Mesenchymal stem cell (in vitro differentiated cells and primary cell): ENCODE measurements at places on chromosomes 7 and 10.

- H3K27ac ChIP-seq = no peak overlapping the region
- H3K27me3 ChIP-seq = no peaks in the 10 kb centered on the region
- no peaks in the 10 kb centered on the region for H3K36me3 ChIP-seq
Measured at GRCh38 chr7:100539436-100540006, 518 bp downstream of the AGFG2 start.

DNA sequence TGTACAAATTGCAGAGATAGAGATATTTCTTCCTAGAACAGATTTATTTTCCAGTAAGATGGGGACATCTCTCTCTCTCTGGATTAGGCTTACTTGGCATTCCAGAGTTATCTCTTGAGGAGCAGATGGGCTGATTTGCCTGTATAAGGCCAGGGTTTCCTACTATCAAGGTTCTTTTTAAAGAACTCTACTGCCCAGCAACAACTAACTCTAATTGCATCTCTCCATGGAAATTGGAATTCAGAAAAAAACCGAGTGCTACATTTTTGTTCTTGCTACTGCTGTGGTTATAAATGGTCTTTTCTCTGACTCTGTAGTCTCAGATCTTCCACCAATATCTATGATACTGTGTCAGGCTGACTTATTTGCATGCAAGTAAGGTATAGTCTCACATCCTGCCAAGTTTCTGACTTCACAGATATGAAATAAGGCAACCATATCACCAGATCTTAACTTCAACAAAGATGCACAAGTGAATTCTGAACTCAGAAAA, 161.1 kb downstream of the CRPPA start:
- H3K4me1 ChIP-seq = no peaks in the 10 kb centered on the region
- no peaks in the 10 kb centered on the region for H3K27me3 ChIP-seq
- no peaks in the 10 kb centered on the region for H3K36me3 ChIP-seq
- no peak overlapping the region for H3K27ac ChIP-seq

DNA sequence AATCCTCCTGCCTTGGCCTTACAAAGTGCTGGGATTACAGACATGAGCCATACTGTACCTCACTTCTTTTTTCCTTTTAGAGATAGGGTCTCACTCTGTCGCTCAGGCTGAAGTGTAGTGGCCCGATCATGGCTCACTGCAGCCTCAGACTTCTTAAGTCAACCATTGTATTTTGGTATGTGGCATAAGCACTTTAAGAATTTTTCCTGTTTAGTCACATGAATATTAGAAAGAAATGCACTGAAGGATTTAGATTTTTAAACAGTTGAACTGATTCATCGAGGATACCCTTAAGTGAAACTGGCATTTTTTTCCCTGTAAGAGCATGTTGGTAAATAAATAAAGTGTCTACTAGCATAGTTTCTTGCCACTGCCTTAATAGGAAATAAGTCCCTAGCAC, 319.3 kb upstream of the CACNA2D1 start:
- no peak overlapping the region for H3K27ac ChIP-seq
- DNase-seq = peak; percentile 30
- H3K4me3 ChIP-seq = no peak overlapping the region
- H3K36me3 ChIP-seq = no peaks in the 10 kb centered on the region

DNA sequence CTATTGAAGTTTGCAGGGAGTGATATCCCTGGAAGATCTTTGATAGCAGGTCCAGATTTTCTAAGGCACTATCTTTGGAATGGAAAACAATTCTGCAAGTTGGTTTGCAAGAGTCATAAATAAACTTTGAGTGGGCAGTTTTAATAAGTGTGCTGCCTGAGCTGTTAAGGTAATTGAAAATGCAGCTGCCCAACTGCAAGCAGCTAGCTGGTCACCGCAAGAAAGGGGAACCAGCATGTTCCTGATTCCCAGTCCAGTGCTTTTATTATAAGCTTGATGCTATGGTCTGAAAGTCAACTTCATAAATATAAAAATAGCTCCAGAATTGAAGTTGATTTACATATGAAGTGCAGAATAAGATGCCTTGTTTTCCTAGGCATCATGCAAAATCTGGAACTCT, 308.4 kb downstream of the ZNF248 start:
- H3K27me3 ChIP-seq = no peaks in the 10 kb centered on the region
- no peaks in the 10 kb centered on the region for H3K4me1 ChIP-seq
- DNase-seq = no peak
- no peak overlapping the region for H3K27ac ChIP-seq
- H3K4me3 ChIP-seq = no peak overlapping the region

- no peak overlapping the region for H3K4me3 ChIP-seq
- DNase-seq = no peak
- H3K36me3 ChIP-seq = no peaks in the 10 kb centered on the region
- no peak overlapping the region for H3K27ac ChIP-seq
Measured at GRCh38 chr10:124575107-124576035, 113.7 kb downstream of the LHPP start.

- H3K4me3 ChIP-seq = no peak overlapping the region
- H3K27me3 ChIP-seq = no peaks in the 10 kb centered on the region
- H3K4me1 ChIP-seq = no peaks in the 10 kb centered on the region
- no peaks in the 10 kb centered on the region for H3K36me3 ChIP-seq
- H3K27ac ChIP-seq = no peak overlapping the region
- DNase-seq = peak; percentile 15
Measured at GRCh38 chr10:93165367-93165766, 91.7 kb downstream of the CYP26A1 start.

DNA sequence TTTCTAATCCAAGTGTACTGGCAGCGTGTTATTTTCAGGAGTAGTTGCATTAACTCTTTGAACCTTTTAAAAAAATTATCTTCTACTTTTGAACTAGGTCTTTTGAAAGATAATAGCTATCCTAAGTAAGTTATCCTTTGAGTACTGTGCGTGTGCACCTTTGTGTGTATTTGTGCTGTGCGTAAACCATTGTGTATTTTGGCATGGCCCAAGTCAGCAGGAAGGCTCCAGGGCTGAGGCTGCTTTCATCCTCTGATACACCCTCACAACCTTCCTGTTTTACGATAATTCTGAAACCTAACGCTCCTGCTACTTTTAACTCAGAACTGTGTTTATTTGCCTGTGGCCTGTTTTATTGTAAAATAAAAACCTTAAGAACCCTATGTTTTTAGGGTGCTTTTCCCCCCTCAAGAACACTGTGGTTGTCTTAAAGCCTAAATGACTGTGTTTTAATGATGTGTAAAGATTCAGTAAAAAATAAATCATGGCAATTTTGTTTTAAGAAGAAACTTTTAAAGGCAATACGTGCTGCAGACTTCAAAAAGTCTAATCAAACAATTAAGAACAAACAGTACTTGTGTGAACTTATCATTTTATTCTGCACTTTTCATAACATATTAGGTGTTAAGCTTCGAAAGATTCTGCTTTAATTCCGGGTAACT, 57.5 kb downstream of the HDAC9 start:
- peaks cover 1% of the 10 kb centered on the region for H3K4me1 ChIP-seq
- DNase-seq = no peak
- no peak overlapping the region for H3K27ac ChIP-seq
- no peaks in the 10 kb centered on the region for H3K27me3 ChIP-seq
- no peak overlapping the region for H3K4me3 ChIP-seq

DNA sequence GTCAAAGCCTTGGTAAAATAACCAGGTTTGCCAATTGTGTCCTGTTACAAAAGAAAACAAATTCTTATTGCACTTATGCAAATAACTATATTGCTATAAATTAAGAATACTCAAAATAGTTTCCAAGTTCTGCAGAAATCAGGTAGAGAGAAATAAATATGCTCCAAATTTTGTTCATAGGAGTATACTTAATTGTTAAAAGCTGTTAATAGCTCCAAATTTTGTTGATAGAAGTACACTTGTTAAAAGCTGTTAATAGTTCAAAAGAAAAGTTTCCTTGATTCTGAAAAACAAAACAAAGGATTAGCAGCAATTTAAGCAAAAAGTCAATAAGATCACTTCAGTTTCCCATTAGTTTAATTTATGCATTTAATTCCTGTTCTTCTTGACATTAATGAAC, 46.4 kb upstream of the ZNF138 start:
- no peak overlapping the region for H3K27ac ChIP-seq
- H3K4me3 ChIP-seq = no peak overlapping the region
- DNase-seq = no peak
- H3K27me3 ChIP-seq = no peaks in the 10 kb centered on the region
- no peaks in the 10 kb centered on the region for H3K4me1 ChIP-seq

DNA sequence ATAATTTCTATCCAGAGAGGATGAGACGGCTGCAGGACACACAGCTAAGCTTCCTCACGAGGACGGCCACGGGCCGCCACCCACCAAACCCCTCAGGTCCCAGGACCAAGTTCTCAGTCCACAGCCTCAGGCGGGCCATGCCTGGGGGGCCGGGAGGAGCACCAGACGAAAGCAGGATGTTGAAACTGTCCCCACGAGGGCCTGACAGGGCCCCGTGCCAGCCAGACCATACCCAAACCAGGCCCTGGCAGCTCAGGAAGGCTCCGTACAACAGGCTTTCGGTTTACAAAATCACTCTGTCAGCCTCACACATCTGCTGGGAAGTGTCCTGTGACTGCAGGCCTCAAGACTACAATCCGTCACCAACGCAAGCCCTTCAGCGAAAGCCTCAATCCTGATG, 14.5 kb downstream of the TUBGCP2 start:
- H3K27me3 ChIP-seq = no peaks in the 10 kb centered on the region
- DNase-seq = no peak
- H3K4me1 ChIP-seq = peaks cover 16% of the 10 kb centered on the region

- H3K27me3 ChIP-seq = no peaks in the 10 kb centered on the region
- no peak overlapping the region for H3K4me3 ChIP-seq
- peaks cover 2% of the 10 kb centered on the region for H3K36me3 ChIP-seq
- H3K27ac ChIP-seq = no peak overlapping the region
- peak; percentile 55 for DNase-seq
- H3K4me1 ChIP-seq = no peaks in the 10 kb centered on the region
Measured at GRCh38 chr10:110610308-110610774, 33.8 kb upstream of the RBM20 start.

DNA sequence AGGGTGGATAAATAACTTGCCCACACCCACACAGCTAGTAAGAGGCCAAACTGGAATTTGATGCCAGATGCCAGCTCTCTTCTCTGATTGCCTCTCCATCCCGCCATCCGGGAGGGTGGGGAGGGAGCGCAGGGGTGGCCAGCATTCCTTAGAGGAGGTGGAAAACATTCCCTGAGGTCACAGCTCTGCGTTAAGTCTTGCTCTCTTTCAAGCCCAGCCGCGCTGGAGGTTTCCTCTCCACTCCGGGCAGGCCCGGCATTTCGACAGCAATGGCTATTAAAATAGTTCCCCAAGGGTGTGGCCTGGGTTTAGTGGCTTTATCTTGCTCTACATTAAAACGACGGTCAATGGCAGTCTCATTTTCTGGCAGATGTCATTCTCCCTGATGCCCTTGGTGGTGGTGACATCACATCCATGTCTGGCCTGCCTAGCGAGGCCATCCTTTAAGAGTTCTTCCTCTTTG, 16.1 kb upstream of the C10orf71 start:
- H3K27ac ChIP-seq = no peak overlapping the region
- no peak for DNase-seq
- H3K36me3 ChIP-seq = no peaks in the 10 kb centered on the region
- no peaks in the 10 kb centered on the region for H3K4me1 ChIP-seq

- no peaks in the 10 kb centered on the region for H3K36me3 ChIP-seq
- no peak overlapping the region for H3K4me3 ChIP-seq
- peaks cover 3% of the 10 kb centered on the region for H3K4me1 ChIP-seq
- no peak overlapping the region for H3K27ac ChIP-seq
Measured at GRCh38 chr10:133196936-133197758, 32.9 kb upstream of the UTF1 start.

DNA sequence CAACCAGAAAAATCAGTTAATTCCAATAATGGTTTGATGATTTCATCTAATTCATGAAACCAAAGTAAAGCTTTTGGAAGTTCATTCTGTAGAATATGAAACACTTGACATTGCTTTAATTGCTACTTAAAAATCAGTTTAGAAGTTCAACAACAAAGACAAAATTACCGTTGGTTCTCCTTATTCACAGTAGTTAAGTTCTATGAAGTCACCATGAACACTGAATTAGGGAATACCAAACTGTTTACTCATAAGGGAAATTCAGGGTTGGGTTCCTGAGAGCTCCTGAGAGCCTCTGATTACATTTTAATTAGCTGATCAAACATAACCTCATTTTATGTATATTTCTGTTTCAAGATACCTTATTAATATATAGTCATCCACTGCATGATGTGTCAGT, 46.2 kb downstream of the ZNF438 start:
- DNase-seq = peak; percentile 62
- H3K27ac ChIP-seq = no peak overlapping the region
- H3K36me3 ChIP-seq = no peaks in the 10 kb centered on the region
- H3K4me1 ChIP-seq = no peaks in the 10 kb centered on the region

DNA sequence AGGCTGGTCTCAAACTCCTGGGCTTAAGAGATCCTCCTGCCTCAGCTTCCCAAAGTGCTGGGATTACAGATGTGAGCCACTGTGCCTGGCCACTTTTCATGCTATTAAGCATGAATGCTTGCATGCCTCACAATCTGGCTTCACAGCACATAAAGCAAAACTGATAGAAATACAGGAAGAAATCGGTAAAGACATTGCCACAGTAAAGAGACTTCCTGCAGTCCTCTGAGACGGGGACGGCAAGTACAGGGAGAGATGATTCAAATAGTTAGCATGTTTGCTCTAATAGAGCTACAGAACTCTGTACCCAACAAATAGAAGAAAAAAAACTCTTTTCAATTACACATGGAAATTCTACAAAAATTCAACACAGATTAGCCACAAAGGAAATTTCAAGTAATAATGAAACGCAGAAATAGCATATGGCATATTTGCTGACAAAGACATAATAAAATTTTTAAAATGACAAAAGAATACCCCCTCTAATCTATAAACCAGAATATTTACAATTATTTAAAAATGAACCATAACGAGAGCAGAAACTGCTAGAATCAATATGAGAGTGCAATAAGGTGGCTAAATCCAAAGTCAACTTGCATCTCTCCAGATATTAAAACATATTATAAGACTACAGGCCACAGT, 32.3 kb downstream of the CARD11 start:
- no peaks in the 10 kb centered on the region for H3K27me3 ChIP-seq
- no peaks in the 10 kb centered on the region for H3K4me1 ChIP-seq
- H3K4me3 ChIP-seq = no peak overlapping the region

DNA sequence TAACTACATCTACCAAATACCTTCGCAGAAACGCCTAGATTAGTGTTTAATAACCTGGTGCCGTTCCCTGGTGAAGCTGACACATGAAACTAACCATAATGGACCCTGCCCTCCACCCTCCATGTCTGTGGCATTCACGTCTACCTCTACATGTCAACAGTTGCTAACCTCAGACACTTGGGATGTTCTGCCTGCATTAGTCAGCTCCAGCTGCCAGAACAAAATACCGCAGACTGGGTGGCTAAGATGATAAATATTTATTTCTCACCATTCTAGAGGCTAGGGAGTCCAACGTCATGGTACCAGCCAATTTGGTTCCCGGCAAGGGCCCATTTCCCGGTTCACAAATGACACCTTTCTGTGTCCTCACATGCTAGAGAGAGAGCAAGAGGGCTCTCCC, 118.5 kb upstream of the CHST15 start:
- DNase-seq = peak; percentile 90
- no peaks in the 10 kb centered on the region for H3K36me3 ChIP-seq
- H3K4me3 ChIP-seq = no peak overlapping the region
- peaks cover 29% of the 10 kb centered on the region for H3K27me3 ChIP-seq
- peak overlapping the region; percentile 48 for H3K27ac ChIP-seq
- peaks cover 17% of the 10 kb centered on the region for H3K4me1 ChIP-seq

- no peak for DNase-seq
- peaks cover 6% of the 10 kb centered on the region for H3K27me3 ChIP-seq
- no peak overlapping the region for H3K27ac ChIP-seq
- no peaks in the 10 kb centered on the region for H3K4me1 ChIP-seq
- no peaks in the 10 kb centered on the region for H3K36me3 ChIP-seq
Measured at GRCh38 chr7:103525937-103526336, 79.9 kb upstream of the SLC26A5 start.

- no peak overlapping the region for H3K4me3 ChIP-seq
- H3K36me3 ChIP-seq = peaks cover 21% of the 10 kb centered on the region
- no peak for DNase-seq
- peak overlapping the region; percentile 58 for H3K27ac ChIP-seq
- no peaks in the 10 kb centered on the region for H3K27me3 ChIP-seq
- H3K4me1 ChIP-seq = peaks cover 27% of the 10 kb centered on the region
Measured at GRCh38 chr10:119680650-119681081, 29.5 kb downstream of the BAG3 start.
